ENCODE measurements at places on chromosomes 3 and 15.
A peak's percentile ranks its signal among the peaks of the same experiment; 100 is the strongest.

DNA sequence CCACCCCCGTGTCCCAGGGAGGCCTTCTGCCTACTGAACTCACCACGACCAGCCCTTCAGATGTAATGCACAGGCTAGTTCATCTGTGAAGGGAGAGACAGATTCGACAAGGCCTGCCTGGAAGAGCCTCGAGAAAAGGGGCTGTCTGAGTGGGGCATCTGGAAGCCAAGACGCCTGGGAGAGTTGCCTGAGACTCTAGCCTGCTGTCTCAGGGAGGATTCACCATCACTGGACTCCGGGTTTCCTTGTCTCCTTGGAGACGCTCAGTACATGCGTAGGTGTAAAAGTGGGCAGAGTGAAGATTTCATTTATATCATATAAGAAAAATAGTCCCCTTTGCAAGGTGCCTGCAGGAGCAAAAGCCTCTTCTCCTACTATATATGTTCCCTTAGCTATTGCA lies 468.9 kb downstream of the FOXP1 start:
- no peak for DNase-seq

- DNase-seq: no peak
These were observed 40.0 kb downstream of the ZXDC start for GRCh38 chr3:126435456-126436315.

DNA sequence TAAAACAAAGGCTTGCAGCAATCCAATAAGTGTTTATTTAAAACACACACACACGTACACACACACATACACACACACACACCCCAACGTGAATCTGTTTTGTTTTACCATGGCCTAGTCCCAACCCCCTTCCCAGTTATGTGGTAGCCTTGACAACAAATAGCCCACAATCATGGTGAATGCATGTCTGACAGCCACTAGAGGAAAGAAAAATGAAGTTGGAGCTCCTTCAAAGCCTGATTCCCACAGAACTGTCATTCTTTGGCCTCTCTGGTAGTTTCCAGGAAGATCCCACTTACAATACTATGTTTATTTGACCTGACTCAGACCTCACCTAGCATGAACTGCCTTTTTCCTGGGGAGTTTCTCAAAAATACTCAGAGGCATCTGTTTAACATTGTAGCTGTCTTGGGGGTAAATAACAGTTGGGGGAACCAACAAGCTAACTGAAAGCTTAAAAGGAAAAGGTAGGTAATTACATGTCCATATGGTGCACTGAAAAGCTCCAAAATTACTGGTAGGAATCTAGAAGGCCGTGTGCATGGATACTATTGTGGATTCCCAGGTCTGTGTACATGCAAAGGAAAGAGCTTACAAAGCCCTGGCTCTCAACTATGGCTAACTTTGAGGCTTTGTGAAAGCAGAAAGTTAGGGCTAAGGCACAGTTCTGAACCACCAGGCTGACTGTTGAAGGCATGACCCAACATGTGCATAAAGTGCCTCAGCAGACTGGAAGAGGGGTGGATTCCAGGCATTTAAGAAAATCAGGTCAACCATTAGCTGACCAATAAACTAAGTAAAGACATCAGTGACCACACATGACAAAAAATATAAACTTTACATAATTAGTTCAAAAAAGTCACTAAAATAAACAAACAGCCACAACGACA lies 65.3 kb downstream of the FAIM start:
- DNase-seq: peak; percentile 52

DNA sequence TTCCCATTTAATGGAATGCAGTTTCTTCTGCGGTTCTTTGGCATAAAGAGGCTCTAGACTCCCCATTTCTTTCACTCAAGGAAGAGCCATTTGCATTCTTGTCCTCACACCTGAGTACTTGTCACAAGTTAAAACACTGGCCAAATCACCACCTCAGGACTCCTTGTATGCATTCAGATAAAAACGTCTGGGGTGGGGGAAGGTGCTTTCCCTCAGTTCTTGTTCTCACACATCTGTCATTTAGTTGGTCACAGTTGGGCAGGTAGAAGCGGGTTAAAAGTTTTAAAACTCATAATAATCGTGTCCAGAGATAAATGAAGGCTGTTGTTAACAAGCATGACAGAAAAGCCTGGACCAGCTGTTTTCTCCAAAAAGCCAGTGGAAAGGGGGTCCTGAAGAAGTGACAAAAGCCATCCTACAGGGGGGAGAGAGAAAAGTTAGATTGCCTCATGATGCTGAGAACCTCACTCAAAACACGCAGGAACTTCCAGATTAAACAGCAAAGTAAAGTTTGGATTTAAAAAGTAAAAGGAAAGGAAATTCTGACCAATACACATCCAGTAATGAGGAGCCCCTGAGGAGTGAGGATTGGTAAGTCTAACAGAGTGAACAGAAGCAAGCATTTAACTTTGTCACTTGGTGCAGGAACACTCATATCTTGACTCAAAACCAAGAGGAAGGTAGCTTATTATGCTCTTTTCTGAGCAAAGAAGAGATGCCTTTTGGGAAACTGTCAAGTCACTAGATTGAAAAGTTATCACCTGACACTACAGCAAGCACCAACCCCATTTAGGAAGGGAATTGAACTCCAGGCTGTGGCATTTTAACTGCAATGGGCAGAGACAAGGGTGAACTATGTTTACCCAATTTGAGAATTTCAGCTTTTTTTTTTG lies 2.8 kb downstream of the BCL2L10 start:
- DNase-seq: no peak

DNA sequence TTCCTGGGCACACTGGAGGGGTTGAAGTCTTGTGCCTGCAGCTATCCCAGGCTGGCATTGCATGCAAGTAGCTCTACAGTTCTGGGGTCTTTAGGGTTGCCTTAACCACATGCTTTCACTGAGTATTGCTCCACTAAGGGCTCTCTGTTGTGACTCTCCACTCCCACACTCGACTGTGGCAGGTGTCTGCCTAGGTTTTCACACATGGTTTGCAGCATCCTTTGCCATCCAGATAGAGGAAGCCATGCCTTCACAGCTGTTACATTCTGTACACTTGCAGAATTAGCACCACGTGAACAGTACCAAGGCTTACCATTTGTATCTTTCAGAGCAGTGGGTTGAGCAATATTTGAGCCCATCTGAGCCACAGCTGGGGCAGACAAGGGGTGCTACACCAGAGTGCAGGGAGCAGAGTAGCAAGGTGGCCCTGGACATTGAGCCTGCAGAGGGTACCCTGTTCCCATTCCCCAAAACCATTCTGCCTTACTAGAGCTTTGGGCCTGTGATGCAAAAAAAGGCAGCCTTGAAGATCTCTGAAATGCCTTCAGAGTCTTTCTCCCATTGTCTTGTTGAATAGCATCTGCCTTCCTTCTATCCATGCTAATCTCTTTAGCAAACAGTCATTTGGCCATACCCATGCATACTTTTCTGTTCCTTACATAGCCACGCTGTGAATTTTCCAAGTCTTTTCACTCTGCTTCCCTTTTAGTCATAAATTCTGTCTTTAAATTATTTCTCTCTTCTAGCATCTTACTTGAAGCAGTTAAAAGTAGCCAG lies 95.2 kb upstream of the PLCL2 start:
- no peak for DNase-seq

GRCh38 chr3:31185062-31185357 lies 290.5 kb upstream of the GADL1 start:
- DNase-seq: no peak

DNA sequence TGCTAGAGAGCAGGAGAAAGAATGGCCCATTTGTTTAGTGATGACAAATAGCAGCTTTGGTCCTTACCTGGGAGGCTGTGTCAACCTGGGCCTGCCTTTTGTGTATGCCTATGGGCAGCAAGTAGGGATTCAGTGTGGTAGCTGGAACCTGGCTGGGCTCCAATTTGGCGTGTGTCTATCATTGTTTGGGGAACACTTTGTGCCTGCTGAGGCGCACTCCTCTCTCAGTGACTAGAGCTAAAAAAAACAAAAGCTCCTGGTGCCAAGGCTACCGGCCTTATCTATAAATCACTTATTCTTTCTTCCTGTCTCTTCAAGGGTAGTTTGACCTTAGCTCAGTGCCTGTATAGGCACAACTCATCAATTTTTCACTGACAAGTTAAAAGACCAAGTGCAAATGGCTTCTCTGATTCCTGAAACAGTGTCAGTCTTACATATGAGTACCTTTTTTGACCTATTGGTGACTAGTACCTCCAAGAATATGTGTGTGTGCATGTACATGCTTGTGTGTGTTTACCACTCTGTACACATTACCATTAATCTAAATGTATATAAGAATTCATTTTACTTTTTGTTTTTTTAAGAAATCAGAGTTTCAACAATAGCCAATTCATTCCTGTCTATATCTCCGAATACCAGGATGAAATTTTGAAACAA lies 54.6 kb downstream of the GMNC start:
- no peak for DNase-seq

DNA sequence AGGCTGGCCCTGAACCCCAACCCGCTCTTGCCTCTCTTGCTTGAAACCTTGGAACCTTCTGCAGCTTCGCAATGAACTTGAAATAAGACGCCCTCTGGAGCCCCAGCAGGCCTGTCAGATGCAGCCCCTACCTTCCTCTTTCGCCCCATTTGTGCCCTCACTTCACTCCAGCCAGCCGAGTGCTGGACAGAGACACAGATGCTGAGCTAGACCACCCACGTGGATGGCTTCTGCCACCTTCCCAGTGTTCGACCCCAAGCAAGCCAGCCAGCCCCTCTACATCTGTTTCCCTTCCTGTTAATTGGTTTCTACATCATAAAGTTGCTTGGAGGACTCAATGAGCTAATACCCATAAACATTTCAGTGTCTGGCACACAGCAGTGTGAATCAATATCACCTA lies 23.8 kb upstream of the SNRPA1 start:
- no peak for DNase-seq

GRCh38 chr15:33152502-33153109 lies 41.9 kb downstream of the FMN1 start:
- no peak for DNase-seq

- no peak for DNase-seq
These were observed 17.1 kb downstream of the KLF15 start for GRCh38 chr3:126340081-126340511.

DNA sequence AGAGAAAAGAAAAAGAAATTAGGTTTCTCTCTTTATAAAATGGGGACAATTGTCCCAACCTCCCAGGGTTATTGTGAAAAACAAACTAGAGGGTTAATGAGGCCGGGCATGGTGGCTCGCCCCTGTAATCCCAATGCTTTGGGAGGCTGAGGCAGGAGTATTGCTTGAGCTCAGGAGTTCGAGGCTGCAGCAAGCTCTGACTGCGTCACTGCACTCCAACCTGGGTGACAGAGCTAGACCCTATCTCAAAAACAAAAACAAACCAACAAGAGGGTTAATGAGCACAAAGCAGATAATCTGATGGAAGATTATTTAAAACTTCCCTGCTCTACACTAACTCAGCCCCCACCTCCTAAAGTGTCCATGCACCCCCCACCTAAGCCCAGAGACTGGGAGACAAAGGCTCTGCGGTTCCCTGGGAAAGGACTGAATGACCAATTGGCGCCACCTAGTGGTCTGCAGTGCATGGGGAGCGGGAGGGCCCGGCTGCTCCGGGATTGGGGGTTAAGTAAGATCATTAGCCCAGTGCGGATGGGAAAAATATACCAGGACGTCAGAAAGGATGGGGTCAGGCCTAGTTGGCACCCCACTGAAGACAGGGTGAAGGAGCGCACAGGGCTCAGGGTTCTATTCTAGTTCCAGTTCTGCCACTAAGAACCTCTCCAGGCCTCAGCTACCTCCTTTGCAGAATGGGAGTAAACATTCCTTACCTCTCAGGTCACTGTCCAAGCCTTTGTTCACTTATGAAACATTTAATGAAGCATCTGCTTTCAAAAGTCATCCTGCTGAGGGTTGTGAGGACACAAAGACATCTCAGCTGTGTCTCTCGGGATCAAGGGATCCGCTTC lies 15.6 kb downstream of the PIF1 start:
- peak; percentile 94 for DNase-seq

DNA sequence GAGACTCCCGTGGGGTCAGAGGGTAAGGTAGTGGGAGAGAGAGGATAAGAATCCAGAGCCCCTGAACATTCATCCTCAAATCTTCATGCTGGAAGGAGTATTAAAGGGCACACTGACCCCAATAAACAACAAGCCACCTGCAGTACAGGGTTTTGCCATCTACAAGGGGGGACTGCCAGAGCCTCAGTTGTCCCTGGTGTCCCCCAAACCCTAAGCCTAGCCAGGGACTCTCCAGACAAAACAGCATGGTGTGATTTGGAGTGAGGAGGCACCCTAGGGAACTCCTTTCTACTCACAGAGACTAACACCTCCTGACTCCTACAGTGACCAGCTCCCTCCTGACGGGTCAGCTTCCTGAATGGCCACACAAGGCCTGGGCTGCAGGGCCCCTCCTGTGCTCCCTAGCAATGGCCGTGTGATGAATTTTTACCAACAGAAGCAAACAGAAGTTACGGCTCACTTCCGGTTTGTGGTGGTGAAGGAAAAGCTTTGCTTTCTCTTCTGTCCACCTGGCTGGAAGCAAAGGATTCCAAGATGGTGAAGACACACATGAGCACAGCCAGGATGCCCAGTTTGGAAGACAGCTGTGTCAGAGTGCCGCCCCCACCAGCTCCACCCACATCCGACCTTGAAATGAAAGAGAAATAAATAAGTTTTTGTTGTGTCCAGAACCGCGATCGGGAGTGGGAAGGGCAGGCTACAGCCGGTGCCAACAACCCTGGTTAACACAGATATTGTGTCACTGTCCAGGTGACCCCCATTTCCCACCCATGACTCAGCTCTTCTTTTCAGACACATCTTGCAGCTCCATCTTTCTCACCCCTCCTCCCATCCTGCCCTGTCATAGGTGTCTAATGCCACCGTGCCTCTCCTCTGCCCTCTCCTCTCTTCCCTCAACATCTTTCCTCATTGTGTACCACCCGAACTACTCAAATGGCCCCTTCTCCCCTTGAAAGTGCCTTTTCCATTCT lies 69.6 kb upstream of the ATP13A3 start:
- no peak for DNase-seq

GRCh38 chr15:35427091-35427490 lies 118.9 kb downstream of the DPH6 start:
- no peak for DNase-seq

DNA sequence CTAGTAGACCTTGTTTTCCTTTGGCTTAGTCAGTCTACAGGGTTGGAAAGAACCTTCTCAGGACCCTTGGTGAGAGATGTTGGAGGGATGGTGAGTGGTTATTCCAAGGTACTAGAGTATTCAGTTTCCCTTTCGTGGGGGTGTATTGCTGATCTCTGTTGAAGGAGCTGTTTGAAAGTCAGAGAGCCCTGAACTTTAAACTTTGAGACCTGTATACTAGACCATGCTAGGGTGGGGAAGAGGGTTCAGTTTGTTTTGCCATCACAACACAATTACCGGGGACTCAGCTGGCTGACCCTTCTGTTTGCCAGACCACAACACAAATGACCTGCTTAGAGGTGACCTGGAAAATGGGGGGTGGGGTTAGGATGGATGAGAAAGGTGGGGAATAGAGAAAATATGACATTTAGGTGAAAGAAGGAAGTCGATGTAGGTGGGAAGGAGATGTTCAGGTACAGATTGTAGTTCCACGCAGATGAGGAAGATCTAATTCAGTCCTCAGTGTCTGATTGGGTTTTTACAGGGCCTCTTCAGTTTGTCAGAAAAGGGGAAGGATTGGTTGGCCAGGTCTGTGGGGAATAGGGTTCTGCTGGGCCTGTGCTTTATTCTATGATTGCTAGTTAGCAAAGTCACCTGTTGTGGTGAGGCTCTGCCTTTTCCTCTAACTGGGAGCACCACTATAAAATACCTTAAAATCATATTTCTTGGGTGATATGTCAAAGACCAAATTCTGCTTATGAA lies 6.8 kb downstream of the UBE2E2 start:
- no peak for DNase-seq

GRCh38 chr3:30904996-30905395 lies 10.5 kb upstream of the GADL1 start:
- DNase-seq: no peak

GRCh38 chr3:171266740-171267073 lies 193.5 kb downstream of the TNIK start:
- DNase-seq: no peak

GRCh38 chr3:111072031-111072921 lies 660 bp downstream of the NECTIN3 start:
- DNase-seq: peak; percentile 72

Measured in ELF-1 (cell line).